ENCODE measurements at places on chromosomes 3 and 15.

- DNase-seq: no peak
Measured at GRCh38 chr3:195178124-195178910, 92.6 kb downstream of the XXYLT1 start.

DNA sequence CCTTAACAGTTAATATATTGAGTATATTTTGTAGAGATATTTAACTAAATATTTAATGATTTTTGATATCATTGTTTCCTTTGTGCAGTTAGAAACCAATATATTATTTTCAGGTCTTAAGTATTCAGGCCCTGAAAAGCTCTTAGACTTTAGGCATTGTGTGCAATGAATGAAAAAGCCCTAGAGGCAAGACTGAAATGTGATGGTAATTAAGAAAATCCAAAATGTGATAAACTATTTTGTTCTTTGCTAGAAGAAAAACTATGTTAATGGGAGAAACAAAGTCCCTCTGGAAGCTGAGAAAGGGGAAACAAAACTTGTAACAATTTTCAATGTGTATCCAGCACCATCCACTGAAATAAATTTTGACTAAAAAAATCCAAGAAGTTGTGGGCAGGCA is 54.6 kb upstream of the SSR3 start:
- DNase-seq: no peak

DNA sequence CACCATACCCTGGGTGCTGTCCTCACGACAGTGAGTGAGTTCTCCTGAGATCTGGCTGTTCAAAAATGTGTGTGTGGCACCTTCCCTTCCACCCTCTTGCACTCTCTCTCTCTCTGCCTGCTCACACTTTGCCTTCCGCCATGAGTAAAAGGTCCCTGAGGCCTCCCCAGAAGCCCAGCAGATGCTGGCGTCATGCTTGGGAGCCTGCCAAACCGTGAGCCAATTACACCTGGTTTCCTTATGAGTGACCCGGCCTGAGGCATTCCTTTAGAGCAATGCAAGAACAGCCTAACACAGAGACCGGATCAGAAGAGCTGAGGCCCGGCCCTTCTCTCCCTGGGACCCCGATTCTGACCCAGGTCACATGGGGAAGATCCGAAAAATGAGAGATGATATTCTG is 15.4 kb downstream of the TMEM44 start:
- DNase-seq: no peak

DNA sequence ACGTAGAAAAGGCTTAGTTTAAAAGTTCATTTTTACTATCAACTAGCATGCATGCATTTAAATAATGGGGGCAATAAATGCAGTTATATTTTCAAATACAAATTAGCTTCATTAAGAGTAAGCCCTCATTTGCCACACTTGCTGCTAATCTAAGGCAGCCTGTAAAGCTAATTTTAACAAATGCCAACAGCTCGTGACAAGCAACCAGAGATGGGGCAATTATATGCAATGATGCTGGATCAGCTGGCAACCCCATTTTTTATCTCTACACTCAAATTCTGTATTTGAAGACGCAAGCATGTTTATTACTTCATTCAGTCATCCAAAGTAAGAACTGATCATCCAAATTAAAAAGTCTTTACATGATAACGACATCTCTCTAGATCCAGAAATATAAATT is 12.1 kb downstream of the RFTN1 start:
- no peak for DNase-seq

DNA sequence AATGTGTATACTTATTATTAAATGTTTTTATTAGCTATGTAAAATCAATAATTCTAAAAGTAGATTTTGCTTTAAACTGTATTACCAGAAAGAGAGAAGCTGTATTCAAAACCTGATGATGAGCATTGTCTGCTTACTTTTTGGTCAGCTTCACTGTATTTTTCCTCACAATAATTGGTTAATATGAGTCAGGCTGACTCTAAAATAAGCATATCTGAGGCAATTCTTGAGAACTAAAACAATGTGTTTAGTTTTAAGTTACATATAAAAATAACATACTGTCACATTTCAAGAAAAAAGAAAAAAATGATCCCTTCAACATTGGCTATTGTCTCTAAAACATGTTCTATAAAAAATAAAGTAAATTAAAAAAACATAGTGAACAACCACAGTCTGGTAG is 66.1 kb downstream of the EPHA3 start:
- no peak for DNase-seq

DNA sequence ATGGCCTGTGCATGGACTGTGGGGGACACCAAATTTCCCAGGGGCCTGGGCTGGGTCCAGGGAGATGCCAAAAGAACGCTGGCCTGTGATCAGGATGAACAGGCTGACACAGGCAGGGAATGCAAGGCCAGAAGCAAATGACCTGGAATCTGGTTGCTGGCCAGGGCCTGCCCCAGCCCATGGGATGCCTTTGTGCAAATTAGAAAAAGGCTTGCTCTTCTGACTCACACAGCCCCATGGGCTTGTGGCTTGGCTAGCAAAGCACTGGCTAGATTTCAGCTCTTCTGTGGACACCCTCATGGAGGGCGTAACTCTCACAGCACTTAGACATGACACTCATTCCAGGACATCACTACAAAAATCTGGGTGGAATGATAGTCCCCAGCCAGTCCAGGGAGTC is 356.0 kb downstream of the SHQ1 start:
- no peak for DNase-seq

- DNase-seq: no peak
Measured at GRCh38 chr3:186070996-186071395, 37.9 kb downstream of the ETV5 start.

GRCh38 chr15:38658431-38658830 is 93.8 kb upstream of the RASGRP1 start:
- no peak for DNase-seq

GRCh38 chr15:45391746-45392583 is 13.6 kb upstream of the GATM start:
- DNase-seq: no peak

DNA sequence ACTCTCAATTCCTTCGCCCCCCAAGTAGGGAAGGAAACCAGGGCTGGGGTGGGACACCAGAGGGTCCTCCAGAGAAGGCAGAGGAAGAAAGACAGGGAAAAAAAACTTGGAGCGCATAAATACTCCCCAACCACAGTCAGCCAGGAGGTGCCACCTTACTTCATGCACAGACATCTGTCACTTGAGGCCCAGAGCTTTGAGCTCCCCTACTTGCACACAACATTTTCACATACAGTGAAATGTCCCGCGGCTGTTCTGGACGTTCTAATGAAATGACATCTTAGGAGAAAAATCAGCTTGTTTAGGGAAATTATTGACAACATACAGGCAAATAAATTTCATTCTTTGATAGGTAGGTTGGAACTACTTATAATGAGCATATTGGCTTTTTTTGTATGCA is 113.0 kb downstream of the LIPC start:
- no peak for DNase-seq

- DNase-seq: no peak
Measured at GRCh38 chr3:122183893-122184590, 574 bp downstream of the CASR start.

- no peak for DNase-seq
Measured at GRCh38 chr3:46489875-46490274, 7.9 kb upstream of the RTP3 start.

DNA sequence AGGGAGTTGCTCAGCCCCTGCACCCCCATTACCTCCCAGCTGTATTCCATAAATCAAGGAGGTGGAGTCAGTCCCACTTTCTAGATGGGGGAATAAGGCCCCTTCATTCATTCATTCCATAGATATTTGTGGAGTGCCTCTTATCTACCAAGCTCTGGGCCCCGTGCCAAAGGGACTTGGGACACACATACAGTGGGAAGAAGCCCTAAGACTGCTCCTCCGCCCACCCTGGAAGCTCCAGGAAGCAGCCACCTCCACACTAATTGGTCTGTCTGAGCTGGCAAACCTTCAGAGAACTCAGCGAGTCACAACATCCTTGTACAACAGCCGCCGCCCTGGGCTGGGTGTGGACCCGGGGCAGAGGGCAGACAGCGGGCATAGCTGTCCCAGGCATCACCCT is 6.4 kb downstream of the STRA6 start:
- no peak for DNase-seq

GRCh38 chr15:45136378-45136764 is 6.6 kb downstream of the DUOX1 start:
- no peak for DNase-seq

DNA sequence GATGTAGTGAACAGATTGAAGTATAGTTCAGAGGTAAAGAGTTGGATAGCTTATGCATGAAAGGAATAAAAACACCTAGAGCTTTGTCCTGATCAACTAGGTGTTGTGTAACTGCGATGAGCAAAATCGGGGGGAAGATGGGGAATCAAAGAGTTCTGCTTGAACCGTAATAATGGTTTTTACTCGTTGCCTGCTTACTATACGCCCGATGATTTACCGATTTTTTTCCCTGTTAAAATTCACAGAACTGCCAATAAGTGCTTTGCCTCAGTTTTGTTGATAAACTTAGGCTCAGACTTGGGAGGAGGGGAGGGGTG is 783 bp upstream of the DNAJB11 start:
- DNase-seq: no peak

GRCh38 chr3:19792388-19792787 is 141.6 kb downstream of the EFHB start:
- DNase-seq: no peak

GRCh38 chr15:35929740-35930444 is 383.9 kb upstream of the DPH6 start:
- DNase-seq: no peak

GRCh38 chr3:161852744-161853143 is 356.1 kb downstream of the OTOL1 start:
- no peak for DNase-seq

DNA sequence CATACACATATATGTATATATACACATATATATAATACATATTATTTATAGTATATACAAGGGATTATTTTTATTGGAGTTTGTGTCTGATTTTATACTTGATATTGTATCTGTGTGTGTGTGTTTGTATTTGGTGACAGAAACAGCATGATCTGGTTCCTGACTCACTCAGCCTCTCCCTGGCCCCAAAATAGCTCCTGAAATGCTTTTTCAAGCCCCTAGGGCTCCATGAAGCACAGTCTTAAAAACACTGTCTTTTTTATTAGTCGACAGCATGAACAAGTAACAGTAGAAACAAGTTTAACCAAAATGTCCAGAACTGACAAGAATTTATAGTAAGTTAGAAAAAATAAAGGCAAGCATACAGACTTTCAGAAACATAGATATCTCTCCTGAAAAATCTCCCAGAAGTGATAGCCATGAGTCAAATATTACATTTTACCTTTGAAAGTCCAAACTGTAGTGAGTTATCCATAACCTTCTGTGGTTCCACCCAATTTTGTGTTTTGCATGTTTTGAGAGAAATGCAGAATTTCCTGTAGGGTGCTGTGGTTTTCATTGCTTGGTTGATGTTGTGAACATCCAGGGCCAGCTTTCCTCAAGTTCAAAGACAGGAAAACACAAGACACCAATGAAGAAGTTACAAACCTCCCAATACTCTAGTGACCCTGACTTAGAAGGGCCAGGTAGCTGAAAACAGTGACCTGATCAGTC is 98.5 kb upstream of the CCDC80 start:
- DNase-seq: no peak

DNA sequence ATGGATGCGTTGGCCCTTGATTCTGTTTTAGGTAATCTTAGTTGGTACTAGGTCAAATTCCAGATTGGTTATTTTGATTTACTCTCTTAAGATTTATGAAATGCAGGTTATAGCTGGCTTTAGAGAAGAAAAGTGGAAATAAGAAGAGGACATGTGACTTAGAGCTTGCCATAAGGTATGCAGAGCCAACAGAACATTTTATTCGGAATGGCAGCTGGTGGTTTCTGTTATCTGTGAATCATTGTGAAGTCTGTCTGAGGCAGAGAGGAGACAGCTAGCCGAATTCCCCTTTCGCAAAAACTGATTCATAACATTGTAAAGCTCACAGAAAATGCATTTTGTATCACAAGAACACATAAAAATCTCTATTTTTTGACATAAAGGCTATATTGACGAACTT is 82.1 kb downstream of the FILIP1L start:
- no peak for DNase-seq

DNA sequence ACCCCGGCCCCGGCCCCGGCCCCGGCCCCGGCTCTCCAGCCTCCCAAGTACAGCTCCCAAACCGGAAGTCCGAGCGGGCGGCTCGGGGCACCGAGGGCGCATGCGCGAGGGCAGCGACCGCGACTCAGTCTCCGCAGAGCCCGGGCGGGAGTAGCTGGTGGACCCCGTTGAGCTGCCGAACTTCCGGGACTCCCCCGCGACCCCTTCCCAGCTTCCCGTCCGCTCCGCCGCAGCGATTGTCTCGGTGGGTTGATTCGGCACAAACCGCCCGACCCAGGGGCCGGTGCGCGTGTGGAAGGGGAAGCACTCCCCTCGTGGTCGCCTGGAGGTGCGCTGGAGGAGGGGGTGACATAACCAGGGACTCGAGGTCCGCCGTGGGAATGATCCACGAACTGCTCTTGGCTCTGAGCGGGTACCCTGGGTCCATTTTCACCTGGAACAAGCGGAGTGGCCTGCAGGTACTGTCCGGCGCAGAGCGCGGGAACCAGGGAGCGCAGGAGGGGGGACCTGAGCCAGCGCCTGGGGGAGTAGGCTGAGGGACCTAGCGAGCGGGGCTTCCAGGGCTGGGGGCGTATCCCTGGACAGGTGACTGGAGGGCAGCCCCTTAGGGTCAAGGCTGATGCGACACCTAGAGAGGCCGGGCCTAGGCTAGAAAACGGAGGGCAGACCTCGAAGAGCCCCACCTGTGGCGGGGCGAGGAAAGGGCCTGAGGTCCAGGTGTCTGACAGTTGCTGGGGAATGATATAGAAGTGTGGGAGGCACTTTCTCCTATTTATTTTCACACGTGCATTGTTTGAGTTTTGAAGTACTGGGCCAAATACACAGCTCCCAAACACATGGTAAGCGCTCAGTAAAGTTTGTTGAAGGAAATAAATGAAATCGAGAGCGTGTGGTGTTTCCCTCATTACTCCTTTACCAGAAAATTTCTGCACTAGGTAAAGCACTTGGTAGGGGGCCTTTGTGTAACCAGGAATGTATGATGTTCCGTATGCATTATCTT is at the start of the genes TUBGCP4 and ZSCAN29:
Gene TUBGCP4 (plus strand): TSS at position 127 of the 1,000 bp plus-strand sequence. CDS start 254 bp downstream, at position 381.
Gene ZSCAN29 (minus strand): TSS at position 69 of the 1,000 bp plus-strand sequence. CDS start 1,130 bp downstream, outside the sequence.
- DNase-seq: peak; percentile 54

GRCh38 chr3:120567370-120568201 is 28.6 kb upstream of the NDUFB4 start:
- no peak for DNase-seq

GRCh38 chr15:65724464-65725215 is 67.5 kb downstream of the DENND4A start:
- no peak for DNase-seq

DNA sequence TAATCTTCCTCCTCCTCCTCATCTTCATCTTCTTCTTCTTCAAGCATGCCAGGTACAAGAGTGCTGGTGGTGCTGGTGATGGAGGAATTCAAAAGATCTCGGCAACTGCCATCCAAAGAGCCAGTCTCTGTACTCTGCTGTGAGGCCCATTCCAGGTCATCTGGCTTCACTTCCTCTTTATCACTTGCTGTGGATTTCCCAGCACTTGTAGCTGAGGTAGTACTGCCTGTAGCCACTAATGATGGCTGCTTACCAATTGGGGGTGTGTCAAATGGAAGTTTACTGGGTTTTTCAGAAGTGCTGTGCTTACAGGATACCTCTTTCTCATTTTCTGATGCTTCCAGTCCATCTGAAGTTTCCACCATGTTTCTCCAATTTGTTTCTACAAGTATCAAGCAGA is 28.8 kb upstream of the SHC4 start:
- no peak for DNase-seq

GRCh38 chr15:57500979-57501576 is 90.6 kb upstream of the MYZAP start:
- no peak for DNase-seq

Data from stimulated activated CD8-positive, alpha-beta memory T cell treated with anti-CD3 and anti-CD28 coated beads, Interleukin-2, amount 100 ng/mL, for 1 hour (primary cell).